ENCODE measurements at places on chromosomes 12 and 14. TPM values are rescaled to one million over a fixed set of nuclear protein-coding genes. Genes with fewer than 3 reads are reported as not detected.

GRCh38 chr12:110355073-110355472 is 48.4 kb downstream of the ANAPC7 start:
- no peak for DNase-seq

GRCh38 chr12:106239951-106240335 is 7.9 kb downstream of the CKAP4 start:
- no peak for DNase-seq

- peak; percentile 52 for DNase-seq
Measured at GRCh38 chr12:63857771-63858670, 13.5 kb downstream of the SRGAP1 start.

- DNase-seq: peak; percentile 74
Measured at GRCh38 chr12:89960011-89960507, 251.4 kb upstream of the ATP2B1 start.

GRCh38 chr14:62308891-62309290 is 546.7 kb downstream of the SNAPC1 start:
- no peak for DNase-seq

GRCh38 chr14:103512701-103513611 is 9.7 kb downstream of the CKB start:
- peak; percentile 80 for DNase-seq

- DNase-seq: no peak
Measured at GRCh38 chr14:105577314-105577861, 51.0 kb downstream of the TMEM121 start.

GRCh38 chr14:91409928-91410718 is 7.5 kb downstream of the CCDC88C start:
- DNase-seq: no peak

DNA sequence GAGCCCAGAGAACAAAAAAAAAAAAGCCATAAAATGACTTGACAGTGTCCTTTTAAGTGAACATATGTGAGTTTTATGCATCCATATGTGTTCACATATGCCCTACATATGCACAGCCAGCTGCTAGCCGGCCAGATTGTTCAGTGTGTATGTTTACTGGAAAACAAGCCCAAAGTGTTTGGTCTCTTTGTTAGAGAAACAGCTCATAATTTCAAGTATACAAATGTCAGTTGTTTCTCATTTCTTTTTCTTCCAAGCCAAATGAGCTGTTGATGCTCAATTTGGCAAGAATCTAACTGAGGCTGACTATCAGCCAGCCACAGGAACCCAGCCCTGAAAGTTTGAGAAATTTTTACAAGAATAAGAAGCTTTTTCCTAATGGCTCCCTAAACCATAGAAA is 60.8 kb upstream of the TSPAN8 start:
- no peak for DNase-seq

- no peak for DNase-seq
Measured at GRCh38 chr12:25574761-25575160, 21.7 kb upstream of the LMNTD1 start.

GRCh38 chr14:52286661-52287649 is 19.5 kb downstream of the PTGDR start:
- DNase-seq: peak; percentile 21

DNA sequence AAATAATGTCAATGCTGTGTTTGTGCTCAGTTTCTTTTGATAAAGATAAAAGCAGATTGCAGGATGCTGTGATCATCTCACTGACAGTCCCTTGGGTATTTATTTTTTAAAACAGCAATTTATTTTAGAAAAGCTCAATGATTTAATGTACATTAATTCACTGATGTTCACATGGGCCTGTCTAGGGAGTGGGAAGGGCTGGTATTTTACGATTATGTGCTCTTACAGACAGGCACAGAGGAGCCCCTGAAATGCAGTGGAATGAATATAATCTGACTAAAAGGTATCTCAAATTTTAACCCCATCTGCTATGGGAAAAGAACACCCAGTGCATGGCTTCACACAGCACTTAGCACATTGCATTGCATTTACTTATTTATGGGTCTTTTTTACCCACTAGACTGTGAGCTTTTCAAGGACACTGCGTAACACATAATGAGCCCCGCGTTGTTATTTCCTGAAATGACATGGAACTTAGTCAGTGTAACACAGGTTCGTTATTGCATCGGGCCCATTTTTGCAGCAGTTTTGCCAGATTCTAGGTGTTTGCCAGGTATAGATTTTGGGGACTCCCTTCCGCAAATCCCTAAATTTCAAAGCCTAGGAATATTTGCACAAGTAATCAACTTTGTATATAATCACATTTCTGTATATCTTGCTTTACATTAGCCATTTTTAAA is 425.3 kb upstream of the FBXO33 start:
- no peak for DNase-seq

DNA sequence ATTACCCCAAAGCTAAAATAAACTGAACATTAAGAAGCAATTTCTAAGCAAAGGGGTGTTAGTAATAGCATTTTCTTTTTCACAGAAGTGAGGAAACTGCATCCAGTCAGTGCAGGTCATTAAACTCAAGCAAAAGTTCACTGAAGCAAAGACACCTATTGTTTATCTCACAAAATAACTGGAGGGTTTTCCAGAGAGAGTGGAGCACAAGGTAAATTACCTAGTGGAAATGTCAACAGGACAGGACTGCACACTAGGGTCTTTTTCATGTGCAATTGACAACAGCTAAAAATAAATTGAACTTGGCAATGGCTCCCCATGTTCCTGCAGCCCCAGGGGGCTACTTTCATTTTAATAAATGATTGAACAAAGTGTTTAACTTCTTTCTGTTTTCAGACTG is 742.0 kb downstream of the GALC start:
- no peak for DNase-seq

DNA sequence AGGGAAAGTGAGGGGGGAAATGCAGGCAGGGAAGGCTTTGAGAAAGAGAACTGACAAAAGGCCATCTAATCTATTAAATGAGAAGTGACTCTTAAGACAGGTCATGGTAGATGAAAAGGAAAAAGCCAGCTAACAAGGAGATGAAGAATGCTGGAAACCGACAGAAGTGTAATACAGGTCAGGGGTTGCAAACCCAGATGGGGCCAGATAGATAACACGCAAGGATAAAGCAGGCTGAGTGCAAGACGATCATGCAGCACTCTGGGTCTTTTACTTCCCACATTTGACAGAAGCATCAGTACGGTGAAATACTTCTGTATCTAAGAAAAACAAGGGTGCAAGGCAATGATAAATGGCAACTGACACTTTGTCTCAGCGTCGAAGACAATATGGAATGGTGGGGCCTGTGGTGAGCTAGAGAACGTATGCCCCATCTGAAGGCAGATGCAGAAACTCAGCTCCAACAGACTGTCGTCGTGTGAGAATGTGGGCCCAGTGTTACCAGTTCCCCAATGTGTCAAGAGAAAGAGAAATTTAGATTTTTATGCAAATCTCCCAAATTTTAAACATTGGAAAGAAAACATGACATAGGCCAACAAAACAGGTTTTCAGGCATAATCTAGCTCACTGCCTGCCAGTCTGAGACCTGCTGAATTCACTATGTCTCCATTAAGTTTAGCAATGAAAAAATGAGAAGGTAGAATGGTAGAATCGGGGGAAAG is 187.4 kb downstream of the PHLDA1 start:
- no peak for DNase-seq

IFNG-AS1 gene
- not detected for total RNA-seq

SELPLG gene
- total RNA-seq: 3.2 TPM

KRT72 gene
- total RNA-seq: not detected

AKAP3 gene
- total RNA-seq: 0.56 TPM

CFAP251 gene
- total RNA-seq: 9.4 TPM

LEMD3 gene
- 9.9 TPM for total RNA-seq

DDIT3 gene
- total RNA-seq: 12.2 TPM

DBX2 gene
- not detected for total RNA-seq

TMBIM4 gene
- total RNA-seq: 89.7 TPM

HOXC10 gene
- not detected for total RNA-seq

Measured in IMR-90 (cell line).